ENCODE measurements at places on chromosomes 4 and X.

DNA sequence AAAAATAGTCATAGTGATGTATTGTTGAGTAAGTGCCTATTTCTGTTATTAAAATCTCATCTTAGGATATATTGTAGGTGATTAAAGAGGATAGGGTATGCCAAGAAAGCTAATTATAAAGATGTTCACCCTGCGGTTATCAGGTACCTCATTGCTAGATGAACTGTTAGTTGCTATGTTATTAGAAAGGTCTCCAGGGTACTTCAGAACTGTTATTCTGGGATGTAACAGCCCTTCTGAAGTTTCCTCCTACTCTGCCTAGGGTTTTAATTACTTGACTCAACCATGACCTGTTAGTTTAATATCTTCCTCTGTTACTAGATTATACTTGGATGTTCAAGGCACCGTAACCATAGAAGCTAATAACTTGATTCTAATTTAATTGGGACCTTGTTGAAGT is 15.4 kb downstream of the TMPRSS11E start:
- DNase-seq, result no peak

DNA sequence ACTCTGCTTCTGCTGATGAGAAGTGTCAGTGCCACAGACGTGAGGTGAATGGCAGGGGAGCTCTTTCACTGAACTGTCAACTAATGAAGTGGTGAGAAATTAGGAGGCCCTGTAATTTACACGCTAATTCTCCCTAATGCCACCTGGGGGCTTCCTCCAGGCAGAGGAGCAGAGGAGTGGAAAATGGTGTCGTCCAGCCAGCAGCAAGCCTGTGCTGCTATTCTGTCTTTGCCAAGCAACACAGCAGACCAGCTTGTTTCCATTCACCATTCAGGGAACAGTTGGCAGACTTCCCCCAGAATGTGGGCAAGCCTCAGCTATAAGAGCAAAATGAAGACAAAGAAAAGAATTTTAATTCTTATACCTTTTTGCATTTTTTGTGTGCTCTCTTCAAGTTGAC is 245.2 kb upstream of the TET2 start:
- DNase-seq, result no peak

- DNase-seq, result no peak
Measured at GRCh38 chr4:80199947-80200346, 2.6 kb downstream of the PRDM8 start.

- no peak for DNase-seq
Measured at GRCh38 chr4:151459375-151459774, 50.4 kb downstream of the FHIP1A start.

DNA sequence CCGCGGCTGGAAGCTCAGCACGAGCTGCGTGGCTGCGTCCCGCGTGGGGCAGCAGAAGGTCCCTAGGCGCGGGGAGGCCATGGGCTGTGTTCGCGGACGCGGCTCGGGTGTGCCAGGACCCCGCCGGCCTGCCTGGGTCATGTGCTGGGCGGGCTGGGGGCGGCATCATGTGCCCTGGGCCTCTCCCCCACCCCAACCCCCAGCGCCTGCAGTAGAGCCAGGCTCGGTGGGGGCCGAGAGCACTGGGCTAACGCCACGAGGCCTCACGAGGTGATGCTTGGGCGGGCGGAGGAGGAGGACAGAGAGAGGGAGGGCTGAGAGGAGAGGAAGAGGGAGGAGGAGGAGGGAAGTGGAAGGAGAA is at the start of gene GPR143:
GPR143 (minus strand) TSS at position 111 of the 361 bp plus-strand sequence; CDS start at position 81, 30 bp downstream.
- no peak for DNase-seq

GRCh38 chr4:95572304-95572991 is 23.7 kb upstream of the UNC5C start:
- peak; percentile 58 for DNase-seq

DNA sequence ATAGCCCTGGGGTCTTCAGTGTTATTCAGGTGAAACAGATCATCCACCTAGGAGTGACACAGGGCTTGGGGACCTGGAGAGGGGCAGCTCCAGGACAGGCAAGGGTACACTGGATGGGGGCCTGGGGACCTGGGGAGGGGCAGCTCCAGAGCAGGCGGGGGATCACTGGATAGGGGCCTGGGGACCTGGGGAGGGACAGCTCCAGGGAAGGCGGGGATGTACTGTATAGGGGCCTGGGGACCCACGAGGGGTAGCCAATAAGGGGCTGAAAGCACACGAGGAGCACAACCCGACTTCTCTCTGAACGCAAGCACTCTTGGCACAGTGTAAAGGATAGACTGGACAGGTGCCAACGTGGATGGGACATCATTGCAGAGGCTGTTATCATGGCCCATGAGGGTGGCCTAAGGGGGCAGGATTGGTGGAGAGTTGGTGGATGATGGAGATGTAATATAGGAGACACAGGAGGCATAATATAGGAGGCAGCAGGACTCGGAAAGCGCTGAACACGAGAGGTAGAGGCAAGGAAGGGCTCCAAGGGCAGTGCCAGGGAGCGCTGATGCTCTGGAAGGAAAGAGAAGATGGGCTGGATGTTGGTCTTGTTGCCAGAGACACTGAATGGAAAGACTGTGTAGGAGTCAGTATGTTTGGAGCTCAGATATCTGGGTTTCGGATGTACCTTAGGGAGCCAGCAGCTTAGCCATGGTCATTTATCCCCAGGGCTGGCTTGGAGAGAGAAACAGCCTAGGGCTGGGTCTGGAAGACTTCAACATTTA is 37.9 kb upstream of the FGFBP2 start:
- no peak for DNase-seq

- DNase-seq, result peak; percentile 3
Measured at GRCh38 chr4:119490335-119490734, 138.3 kb downstream of the PDE5A start.

DNA sequence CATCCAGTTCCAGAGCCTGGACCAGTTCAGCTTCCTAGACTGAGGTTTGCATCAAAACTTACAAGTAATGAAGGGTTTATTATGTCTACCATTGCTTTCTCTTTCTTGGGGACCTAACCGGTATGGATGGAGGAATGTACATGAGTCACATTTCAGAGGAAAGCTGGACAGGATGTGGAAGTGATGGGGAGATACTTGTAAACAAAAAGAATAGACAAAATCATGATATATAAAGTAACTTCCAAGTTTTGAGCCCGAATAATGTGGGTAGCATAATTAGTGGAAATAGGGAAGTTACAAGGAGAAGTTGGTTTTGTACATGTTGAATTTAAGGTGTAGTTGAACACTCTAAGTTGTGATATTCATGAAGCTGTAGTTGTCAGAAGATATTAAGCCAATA is 15.0 kb downstream of the FNIP2 start:
- peak; percentile 10 for DNase-seq

GRCh38 chr4:139633661-139634060 is 32.0 kb upstream of the MGST2 start:
- DNase-seq, result peak; percentile 16

DNA sequence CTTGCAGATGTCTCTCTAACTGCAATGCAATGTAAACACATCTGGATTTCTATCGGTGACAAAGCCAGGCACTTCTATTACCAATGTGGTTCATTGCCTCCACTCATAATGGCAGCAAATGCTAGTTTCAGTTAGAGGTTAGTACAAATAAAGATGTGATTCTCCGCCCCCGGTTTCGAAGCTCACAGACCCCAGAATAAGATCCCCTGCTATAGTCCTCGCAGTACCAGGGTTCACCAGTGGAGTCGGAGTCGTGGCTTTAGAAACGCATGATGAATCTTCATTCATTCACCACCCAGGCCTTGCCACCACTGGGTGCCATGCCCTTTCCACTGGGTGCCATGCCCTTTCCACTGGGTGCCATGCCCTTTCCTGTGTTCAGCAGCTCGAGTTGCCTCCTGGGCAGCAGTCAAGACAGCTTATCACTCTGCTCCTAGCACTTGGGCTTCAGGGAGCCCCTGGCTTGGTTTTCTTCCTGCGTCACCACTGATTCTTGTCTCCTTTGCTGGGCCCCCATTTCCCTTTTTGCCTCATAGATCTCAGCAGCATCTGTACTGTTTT is 3.5 kb upstream of the NAA10 start:
- DNase-seq, result no peak

GRCh38 chr4:30073011-30073710 is 647.0 kb upstream of the PCDH7 start:
- DNase-seq, result no peak

GRCh38 chrX:101136235-101136634 is 38.2 kb downstream of the CENPI start:
- no peak for DNase-seq

GRCh38 chr4:146582864-146583263 is 55.8 kb upstream of the POU4F2 start:
- no peak for DNase-seq

DNA sequence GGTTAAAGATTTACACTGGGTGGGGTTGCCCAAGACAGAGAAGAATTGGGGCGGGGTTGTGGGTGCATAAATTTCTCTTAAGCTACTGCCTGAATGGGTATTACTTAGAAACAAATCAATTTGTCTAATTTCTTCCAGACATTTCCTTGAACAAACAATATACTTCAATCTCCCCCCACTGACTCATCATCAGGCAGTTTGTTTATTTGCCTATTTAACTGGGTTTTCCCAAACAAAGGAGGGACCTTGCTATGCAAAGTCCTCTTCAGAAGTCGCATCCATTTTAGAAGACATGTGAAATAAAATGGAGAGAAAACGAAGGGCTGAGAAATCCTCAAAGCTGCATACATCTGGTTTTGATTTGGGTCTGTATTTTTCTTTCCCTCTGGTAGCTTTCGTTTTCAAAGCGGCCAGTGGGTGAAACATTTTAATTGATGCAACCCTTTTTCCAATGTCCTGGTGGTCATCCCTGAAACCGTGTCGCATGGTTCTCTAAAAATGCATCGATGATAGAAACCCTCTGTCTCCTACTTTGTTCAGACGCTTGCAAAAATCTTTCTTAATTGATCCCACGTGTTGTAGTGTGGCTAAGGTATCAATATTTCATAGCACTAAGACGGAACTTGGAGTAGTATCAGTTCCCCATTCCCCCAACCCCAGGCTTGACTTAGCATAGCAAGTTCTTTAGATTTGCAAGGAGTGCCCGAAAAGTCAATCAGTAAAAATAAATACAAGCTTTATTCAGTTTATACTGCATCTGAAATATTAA is 115.1 kb upstream of the MXRA5 start:
- DNase-seq, result no peak

GRCh38 chr4:146142768-146143167 is 32.8 kb upstream of the LSM6 start:
- DNase-seq, result no peak

- no peak for DNase-seq
Measured at GRCh38 chr4:184784628-184785257, 41.0 kb downstream of the ACSL1 start.

DNA sequence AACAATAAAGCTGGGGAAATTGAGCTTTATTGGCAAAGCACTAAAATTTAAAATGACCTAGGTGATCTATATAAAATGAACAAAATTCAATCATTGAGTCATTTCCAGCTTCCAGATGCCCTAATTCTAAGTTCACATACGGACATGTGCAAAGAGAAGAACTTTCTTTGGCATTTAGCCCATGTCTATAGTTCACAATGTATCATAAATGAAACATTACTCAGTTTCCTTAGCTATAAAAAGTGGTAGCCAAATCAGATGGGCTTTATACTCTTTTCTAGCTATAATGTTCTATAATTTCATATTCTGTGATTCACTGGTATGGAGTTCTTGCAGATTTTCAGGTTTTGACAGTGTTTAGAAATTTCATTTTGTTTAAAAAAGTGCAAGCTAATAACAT is 327.4 kb downstream of the KCTD8 start:
- no peak for DNase-seq

DNA sequence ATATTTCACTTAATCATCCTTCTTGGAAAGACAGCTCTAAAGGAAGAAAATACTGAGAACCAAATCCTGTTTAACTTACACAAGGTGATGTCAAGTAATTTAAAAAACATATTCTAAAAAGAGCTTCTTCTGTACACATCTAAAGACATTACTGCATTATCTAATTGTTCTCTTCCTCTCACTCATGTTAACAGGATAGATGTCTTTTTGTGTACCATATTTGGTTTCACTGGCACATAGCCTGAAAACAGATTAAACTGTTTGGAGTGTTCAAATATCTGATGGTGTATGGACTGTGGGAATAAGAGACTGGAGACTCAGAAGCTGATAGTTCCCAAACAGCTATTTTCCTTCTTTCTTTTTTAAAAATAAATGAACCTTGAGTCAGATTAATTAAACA is 213.3 kb upstream of the MAB21L2 start:
- no peak for DNase-seq

GRCh38 chr4:70833675-70834074 is 6.0 kb downstream of the GRSF1 start:
- DNase-seq, result no peak

DNA sequence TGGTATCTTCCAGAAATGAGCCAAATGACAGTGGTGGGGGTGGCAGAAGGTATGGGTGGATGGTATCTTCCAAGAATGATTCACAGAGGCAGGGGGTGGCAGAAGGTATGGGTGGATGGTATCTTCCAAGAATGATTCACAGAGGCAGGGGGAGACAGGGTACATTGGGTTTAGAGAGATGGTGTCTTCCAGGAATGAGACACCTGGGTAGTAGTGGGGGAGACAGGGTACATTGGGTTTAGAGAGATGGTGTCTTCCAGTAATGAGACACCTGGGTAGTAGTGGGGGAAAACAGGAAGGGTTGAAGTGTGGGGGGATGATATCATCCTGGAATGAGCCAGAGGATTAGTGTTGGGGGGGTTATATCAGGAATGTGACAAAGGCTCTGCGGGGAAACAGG is 62.0 kb downstream of the MAOA start:
- no peak for DNase-seq

DNA sequence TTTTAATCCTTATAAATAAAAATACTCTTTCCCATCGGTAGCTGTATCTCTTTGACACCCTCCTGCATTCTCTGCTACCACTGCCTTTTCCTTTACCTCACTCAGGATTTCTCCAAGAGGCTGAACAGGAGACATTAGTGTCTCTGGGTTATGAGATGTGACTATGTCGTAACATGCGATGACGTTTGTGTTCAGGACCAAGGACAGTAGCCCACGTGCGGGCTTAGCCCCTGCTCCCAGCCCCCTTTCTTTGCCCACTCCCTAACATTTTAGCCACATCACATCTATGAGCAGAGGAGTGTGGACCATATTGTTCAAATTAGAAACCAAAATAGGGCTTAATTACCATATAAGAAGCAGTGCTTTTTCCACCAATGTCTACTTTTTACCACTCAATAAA is 369.3 kb downstream of the FBXW7 start:
- no peak for DNase-seq

DNA sequence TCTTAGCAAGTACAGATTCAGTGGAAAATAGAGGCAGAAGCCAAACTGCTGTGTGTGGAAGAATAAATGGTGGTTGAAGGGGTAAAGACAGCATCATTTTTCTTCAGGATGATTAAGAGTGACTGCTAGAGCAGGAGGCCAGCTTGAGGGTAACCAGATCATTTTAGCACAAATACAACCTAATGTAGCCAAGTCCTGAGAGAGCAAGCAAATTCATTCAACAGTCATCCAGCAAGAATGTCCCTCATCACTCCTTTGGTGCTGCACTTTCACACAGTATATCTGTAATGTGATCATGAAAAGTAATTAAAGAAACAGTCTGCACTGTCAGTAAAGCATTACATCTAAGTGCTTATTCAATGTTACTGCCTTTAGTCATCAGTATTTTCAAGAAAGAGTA is 44.8 kb downstream of the NPFFR2 start:
- DNase-seq, result peak; percentile 89

Measured in kidney glomerular epithelial cell (primary cell).